RPMI8226 (cell line): ENCODE measurements at places on chromosomes 5 and 9.
A peak's percentile ranks its signal among the peaks of the same experiment; 100 is the strongest.

GRCh38 chr9:86885232-86885631 is 62.1 kb downstream of the GAS1 start:
- no peak for DNase-seq

DNA sequence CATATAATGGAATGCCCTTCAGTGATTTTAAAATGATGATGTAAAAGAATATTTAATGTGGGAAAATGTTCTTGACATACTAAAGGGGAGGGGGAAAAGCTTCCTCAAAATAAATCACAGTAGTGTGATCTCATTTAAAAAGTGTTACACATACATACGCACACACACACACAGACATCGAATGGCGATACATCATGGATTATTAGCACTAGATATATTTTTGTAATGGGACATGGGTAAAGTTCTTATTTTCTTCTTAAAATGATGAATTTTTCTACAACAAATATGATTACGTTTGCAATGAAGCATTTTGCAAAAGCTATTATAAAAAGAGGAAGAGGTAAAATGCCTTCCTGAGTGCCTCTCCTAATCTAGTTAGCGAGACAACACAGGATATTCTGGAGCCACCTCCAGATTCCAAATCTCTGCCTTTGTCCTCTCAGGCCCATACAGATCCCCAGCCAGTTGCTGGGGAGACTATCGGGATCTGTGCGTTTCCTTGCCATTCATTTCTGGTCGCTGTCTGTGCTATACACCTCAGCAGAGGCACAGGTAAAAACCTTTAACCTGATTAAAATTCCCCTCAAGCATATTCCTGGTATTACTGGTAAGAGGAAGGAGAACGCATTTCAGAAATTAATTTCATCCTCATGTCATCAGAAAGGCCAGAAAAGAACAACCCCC is 69.6 kb downstream of the SLC28A3 start:
- no peak for DNase-seq

- peak; percentile 77 for DNase-seq
Observed at GRCh38 chr9:97598461-97599288, 34.5 kb downstream of the TSTD2 start.

DNA sequence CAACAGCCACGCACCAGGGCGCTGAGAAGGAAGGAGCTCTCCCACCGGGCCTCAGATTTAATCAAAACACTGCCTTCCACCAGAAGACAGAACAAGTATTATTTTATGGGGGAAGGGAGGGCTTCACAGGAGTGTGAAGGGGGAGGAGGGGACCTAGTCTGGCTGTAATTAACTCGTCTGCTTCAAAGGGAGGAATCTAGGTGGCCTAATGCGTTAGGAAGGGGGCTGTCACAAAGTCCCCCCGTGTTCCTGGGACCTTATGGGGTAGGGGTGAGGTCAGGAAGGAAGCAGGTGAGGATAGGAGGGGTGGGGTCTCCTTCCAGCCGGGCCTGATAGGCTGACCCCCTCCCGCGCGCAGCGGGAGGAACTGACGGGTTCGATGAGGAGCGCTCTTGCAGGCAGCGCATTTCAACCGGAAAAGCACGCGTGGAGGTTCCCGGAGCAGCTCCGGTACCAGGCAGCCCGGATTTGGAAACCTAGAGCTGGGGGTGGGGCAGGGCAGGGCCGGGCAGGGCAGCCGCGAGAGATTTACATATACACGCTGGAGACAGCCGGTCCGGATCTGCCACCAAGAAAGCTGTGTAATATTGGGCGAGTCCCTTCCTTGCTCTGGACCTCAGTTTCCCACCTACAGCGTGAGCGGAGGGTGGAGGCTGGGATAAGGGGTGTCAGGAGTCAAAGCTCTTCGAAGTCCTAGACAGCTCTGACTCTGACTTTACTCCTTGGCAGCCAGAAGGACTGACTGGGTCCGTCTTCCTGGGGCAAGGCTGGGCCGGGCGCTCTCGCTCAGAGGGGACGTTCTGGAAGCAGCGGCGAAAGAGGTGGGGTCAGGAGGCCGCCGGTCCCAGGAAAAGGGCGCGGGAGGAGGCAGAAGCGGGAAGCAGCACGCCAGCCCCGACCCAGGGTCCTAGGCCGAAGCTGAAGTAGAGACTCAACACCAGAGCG is 1.8 kb downstream of the SHB start:
- no peak for DNase-seq

DNA sequence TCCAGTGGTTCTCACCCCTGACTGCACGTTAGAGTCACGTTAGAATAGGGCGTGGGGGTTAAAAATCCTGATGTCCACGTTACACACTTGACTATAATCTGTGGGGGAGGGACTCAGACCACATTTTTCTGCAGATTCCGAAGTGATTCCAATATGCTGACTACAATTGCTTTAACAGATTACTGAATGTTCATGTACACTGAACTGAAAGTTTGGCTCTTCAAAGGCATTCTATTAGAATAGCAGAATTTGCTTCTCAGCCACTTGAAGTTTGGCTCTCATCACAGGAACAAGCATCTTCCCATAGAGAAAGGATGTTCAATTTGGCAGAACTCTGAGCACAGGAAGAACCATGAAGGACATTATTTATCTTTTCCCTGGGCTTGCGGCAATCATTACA is 84.5 kb downstream of the HAPLN1 start:
- DNase-seq = no peak

DNA sequence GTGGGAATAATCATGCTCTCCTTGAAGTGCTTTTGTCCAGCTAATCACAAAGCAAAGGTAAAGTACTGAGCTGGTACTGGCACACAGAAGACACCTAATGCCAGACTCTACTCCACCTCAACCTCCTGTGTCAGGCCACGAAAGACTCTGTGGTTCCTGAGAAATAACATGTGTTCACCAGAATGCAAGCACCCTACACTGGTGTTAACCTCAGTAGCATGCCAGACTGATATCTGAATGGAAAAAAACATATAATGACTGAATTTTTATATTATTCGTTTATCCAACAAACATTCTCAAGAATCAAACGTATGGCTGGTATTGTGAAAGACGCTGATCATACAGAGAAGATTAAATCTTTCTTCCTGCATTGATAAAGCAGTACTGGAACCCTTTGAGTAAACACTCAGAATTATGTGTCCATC is 97.1 kb upstream of the IFNE start:
- peak; percentile 18 for DNase-seq

DNA sequence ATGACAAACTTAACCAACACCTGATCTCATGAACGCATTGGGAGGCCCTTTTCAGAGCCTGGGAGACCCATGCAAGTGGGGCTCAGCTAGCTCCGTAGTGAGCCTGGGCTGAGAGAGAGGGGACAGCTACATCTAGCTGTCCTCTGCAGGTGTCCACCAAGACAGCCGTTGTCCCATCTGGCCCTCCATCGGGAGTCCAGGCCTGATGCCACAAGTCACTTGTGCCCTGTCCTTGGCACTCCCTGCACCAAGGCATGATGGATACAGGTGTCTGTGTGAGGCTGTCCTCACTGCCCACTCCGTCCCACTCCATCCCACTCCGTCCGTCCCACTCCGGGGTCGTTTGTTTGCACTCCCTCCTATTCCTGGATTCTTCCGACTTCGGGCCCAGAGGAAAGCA is 2.5 kb upstream of the EDF1 start:
- no peak for DNase-seq

DNA sequence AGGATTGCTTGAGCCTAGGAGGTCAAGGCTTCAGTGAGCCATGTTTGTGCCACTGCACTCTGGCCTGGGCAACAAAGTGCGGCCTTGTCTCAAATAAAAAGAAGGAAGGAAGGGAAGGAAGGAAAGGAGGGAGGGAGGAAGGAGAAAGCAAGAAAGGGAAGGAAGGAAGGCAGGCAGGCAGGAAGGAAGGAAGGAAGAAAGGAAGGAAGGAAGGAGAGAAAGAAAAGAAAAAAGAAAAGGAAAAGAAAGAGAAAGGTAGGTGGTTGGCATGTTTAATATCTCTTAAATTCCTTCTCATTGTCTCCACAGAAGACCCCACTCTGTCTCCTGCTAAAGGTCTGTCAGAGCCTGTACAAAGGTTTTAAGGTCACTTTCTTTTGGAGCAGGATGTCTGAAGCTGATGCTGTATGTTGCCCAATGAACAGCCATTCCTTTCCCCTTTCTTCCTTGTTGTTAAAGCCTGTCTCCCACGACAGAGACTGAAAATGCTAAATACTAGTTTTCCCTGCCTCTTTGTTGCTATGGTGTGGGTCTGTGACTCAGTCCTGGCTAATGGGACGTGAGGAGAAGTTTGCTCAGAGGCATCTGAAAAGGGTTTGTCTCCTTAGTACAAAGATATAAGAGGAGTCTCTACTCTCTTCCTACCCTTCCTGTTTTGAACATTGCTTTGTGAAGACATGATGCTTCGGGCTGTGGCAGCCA is 213.3 kb downstream of the PCSK1 start:
- no peak for DNase-seq

GRCh38 chr5:14595189-14595588 is 13.6 kb downstream of the OTULINL start:
- DNase-seq = peak; percentile 44

DNA sequence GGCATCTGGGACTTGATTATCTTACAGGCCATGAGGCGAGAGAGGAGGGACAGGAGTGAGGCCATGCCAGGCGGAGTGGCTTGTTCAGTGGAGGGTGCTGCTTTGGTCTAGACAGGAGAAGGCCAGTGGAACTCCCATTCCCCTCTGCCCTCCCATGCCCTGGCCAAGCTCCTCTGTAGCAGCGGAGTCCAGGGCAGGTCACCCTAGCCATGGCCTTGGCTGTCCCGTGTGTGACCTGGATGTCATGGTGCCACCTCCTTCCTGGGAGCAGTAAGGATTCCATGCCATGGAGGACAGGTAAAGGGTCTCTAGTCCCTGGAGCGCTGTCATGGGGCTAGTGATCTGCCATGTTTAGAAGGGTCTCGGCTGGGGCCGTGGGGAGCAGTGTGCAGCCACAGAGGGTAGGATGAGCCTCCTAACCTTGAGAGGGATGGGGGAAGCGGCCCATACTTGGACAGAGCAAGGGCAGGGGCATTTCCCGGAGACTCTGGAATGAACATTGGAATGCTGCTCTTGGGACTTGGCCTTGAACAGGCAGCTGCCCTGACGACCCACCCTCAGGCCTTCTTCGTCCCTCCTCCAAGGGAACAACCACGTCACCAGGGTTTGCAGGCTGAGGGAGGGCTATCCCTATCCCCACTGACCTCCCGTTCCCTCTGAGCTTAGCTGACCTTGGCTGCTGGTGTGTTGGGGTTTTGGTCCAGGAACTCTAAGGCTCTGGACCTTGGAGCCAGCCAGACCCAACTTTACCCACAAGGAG is 100.4 kb downstream of the DAB2IP start:
- DNase-seq = no peak

- peak; percentile 27 for DNase-seq
Observed at GRCh38 chr9:126628969-126629674, 15.4 kb downstream of the LMX1B start.

GRCh38 chr9:81083854-81084512 is 605.4 kb downstream of the TLE1 start:
- DNase-seq = no peak

- DNase-seq = no peak
Observed at GRCh38 chr5:92939428-92939827, 641.6 kb downstream of the NR2F1-AS1 start.

GRCh38 chr5:149110406-149110805 is 30.9 kb upstream of the ABLIM3 start:
- no peak for DNase-seq

DNA sequence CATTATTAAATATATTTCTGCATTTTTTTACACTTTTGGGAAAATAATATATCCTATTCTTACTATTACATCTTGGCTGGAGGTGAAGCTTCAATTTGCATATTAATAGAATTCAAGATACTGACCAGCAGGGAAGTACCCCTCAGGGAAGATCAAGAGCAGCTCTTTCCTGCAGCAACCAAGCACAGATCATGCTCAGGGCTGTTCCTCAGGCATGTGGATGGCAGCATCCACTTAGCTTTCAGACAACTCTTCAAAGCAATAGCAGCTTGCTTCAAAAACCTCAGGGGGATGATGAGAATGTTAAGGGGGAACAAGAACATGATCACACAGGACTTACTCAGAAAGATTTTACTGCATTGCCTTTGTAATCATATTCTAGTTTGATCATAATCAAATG is 731.8 kb downstream of the SEMA5A start:
- DNase-seq = no peak

DNA sequence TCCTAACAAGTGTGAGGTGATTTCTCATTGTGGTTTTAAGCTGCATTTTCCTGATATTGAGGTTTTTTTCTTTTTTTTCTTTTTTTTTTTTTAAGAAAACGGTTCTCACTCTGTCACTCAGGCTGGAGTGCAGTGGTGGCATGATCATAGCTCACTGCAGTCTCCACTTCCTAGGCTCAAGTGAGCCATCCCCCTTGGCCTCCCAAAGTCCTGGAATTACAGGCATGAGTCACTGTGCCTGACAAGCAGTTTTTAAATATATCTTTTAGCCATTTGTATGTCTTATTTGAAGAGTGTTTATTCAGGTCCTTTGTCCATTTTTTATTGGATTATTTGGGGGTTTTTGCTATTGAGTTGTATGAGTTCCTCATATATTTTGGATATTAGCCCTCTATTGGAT is 53.8 kb downstream of the GCNT1 start:
- no peak for DNase-seq

DNA sequence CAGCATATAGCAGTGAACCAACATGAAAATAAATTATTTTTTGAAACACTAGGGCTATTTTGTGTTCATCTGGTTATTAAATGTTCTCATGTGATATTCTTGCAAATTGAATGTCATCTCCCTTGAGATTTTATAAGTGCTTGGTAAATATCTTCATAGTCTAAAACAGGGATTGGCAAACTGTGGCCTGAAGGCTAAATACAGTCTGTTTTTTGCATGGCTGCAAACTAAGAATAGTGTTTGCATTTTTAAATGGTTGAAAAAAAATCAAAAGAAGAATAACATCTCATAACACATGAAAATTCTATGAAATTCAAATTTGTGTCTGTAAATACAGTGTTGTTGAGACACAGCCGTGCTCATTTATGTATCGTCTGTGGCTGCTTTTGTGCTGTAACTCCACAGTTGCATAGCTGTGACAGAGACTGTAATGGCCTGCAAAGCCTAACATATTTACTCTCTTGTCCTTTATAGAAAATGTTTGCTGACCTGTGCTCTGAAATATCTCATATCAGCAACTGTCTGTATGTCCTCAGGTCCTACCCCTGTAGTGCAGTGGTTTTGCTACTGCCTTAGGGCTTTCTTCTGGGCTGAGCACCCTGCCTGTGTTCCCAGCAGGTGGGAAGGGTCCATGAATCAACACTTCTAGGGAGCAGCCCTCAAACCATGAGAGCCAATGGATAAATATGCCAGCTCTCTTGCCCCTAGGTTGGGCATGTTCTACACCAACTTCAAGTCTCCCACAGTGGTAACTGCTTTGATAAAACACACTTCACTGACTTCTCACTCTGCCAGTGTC is 41.7 kb upstream of the ARRDC3 start:
- no peak for DNase-seq

- no peak for DNase-seq
Observed at GRCh38 chr5:40368200-40368599, 311.5 kb upstream of the PTGER4 start.

DNA sequence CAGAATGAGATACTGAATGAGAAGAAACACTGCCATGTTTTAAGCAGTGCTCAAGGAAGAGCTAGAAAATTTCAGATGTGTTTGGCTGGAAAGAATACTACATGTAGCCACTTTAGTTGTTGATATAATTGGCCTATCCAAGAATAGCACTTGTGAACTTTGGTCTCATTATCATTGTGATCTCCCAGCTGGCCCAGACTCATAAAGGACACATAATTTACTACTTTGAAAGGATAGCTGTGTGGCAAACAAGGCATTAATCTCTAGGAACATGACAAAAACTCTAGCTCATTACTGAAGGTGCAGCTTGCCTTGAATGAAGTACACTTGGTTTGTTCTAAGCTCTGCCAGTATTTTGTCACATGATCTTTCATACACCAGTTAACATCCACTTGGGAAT is 356.3 kb downstream of the CSNK1G3 start:
- DNase-seq = no peak

- DNase-seq = no peak
Observed at GRCh38 chr5:88957013-88957412, 74.0 kb upstream of the MEF2C start.
